ENCODE measurements at places on chromosomes 4 and X.

- DNase-seq, result no peak
Measured at GRCh38 chrX:131821945-131822622, 201.0 kb upstream of the STK26 start.

DNA sequence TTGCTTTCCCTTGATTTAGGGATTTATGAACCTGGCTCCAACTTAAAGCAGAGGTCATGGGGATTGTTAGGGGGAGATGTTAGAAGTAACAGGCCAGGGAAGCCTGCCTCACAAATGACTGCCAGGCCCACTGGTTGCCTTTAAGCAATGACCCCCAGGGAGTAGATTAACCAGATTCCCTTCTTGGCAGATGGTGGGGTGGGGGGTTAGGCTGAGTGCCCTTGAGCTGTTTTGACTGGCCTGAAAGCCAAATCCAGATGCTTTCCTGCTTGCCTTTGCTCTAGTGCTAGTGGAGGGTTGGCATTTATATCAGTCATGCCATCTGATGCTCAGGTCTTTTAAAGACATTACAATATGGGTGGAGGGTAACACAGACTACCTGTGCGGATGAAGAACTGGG is 128.1 kb downstream of the TMEM164 start:
- no peak for DNase-seq

GRCh38 chr4:10129196-10130177 is 12.9 kb upstream of the WDR1 start:
- DNase-seq, result no peak

- DNase-seq, result no peak
Measured at GRCh38 chrX:138925330-138925729, 213.8 kb upstream of the FGF13 start.

DNA sequence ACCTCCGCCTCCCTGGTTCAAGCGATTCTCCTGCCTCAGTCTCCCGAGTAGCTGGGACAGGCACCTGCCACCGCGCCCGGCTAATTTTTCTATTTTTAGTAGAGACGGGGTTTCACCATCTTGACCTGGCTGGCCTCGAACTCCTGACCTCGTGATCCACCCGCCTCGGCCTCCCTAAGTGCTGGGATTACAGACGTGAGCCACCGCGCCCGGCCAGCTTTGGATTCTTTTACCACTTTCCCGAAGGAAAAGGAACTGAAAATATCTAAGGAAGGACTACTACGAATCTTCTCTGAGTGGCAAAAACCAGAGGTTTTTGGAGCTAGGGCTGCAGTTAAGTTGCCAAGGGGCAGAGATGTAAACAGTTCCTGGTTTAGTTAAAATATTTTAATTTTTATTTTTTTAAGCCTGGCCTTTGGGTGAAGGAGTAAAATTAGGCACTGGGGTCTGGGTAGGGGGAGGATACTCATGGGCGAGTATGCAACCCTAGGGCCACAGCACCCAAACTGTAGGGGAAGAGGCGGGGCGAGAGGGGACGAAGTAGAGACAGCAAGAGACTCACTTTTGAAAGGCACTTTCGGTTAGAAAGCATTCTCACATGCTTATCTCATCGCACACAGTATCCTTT is 525 bp upstream of the CISD2 start:
- no peak for DNase-seq

GRCh38 chr4:94758700-94759399 is 1.1 kb downstream of the BMPR1B start:
- DNase-seq, result no peak

DNA sequence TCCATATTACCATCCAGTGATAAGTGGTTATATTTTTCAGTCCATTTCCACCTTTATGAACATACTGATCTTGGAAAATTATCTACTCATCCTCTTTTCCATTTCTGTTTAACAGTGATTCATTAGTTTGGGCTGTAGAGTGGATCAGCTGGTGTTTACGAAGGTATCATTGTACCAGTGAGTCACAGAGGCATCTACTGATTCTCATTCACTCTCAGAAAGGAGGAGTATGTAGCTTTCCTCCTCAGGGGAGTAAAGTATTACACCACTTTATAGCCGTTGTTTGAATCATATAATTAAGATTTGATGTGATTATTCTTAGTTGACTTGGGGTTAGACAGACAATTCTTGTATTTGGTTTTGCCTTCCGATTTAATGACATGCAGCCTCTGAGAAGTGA is 74.7 kb downstream of the GALNT7 start:
- no peak for DNase-seq

DNA sequence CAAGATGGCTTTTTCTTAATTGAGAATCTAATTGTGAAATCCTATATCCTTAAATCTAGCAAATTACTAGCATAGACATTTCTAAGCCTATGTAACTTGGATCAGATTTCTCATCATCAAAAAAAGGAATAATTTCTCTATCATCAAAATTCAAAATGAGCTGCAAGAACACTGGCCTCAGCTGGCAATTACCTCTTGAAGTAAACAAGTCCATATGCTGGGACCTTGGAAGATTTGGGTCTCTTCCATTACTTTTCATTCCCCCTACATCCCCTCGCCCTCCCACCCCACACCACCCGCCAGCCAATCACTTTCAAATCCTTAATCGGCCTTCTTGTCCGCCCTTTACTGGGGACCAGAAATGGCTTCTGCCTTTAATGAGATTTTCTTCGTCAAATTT is 23.3 kb upstream of the MBTPS2 start:
- DNase-seq, result no peak

DNA sequence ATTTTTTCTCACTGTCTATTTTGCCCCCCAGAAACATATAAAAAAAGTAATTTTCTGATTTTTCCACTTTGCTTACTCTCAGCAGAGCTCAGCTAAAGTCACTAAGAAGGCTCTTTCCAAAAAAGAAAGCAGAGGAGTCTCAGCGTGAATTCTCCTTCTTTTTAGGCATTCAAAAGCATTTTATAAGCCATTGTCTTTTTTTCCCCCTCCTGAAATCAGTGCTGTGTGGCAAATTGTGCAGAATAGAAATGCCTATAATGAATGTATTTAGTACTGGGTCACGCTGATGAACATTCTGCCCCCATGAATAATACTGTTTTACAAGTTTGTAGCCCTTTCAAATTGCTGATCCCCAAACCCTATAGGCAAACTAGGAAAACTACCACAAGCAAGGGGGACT is 1.6 kb upstream of the PCDH18 start:
- DNase-seq, result no peak
